NCI-H510A (cell line): ENCODE measurements at places on chromosomes 7 and 10.
A peak's percentile ranks its signal among the peaks of the same experiment; 100 is the strongest.

- DNase-seq, result no peak
Observed at GRCh38 chr10:116766837-116767634, 24.7 kb upstream of the HSPA12A start.

DNA sequence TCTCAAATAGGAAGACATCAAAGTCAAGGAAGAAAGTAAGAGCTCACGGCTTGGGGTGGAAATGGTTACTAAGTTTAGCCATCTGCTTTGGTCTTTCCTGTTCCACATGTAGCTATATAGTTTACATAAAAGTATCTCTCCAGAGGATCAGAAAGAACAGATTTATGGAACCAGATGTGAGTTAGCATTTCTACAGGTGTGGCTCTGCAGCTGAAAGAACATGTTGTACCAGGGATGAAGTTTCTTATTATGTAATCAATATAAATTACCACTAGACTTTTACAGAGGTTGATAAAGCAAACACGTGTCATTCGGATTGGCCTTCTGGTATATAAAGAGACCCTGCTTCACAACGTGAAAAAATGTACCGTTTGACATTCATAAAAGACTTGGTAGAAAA, 19.9 kb downstream of the CALD1 start:
- DNase-seq, result no peak

GRCh38 chr7:112584290-112584689, 103.5 kb downstream of the LSMEM1 start:
- no peak for DNase-seq

GRCh38 chr7:129740574-129741410, 129.3 kb downstream of the NRF1 start:
- DNase-seq, result no peak

GRCh38 chr7:133484086-133484485, 231.2 kb downstream of the EXOC4 start:
- DNase-seq, result no peak

GRCh38 chr10:58854811-58855210, 321.6 kb upstream of the PHYHIPL start:
- no peak for DNase-seq

GRCh38 chr10:132429281-132430230, 32.6 kb downstream of the PWWP2B start:
- peak; percentile 57 for DNase-seq

DNA sequence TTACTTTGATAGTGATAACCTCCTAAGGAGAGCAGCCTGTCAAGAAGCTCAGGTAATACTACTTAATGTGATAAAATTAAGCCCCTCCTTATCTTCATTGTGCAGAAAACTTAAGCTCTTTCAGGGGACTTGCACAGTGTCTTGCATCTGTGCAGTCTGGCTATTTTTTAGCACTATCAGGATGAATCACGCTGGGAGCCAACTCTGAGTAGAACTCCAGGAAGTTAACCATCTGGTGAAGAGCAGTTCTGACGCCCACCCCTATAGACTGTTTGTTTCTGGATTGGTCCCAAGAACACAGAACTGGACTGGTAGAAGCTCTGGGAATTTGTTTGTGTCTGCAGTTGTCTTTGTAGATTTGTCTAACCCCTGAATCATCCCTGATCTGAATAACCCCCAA, 41.9 kb downstream of the AGK start:
- no peak for DNase-seq

DNA sequence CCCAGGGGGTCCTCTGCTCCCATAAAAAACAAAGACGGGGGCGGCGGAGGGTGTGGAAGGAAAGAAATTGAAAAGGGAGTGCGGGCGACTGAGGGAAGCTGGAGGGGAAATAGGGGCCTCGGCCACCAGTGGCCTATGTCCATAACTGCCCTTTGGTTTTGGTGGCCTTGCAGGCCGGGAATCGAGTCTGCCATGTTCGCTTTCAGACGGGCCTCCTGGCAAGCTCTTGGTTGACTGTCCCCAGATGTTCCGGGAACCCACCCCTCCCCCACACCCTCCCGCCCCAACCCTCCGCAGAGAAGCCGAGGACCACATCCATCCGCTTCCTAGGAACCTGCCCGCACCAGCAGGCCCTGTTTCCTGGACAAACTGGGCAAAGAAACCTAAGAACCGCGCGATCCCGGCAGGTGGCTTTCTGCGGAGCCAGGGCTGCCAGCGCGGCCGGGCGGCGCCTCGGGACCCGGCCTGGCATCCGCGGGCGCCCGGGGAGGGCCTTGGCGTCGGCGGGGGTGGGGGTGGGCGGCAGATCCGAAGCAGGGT, 20.0 kb upstream of the GATA3 start:
- no peak for DNase-seq

DNA sequence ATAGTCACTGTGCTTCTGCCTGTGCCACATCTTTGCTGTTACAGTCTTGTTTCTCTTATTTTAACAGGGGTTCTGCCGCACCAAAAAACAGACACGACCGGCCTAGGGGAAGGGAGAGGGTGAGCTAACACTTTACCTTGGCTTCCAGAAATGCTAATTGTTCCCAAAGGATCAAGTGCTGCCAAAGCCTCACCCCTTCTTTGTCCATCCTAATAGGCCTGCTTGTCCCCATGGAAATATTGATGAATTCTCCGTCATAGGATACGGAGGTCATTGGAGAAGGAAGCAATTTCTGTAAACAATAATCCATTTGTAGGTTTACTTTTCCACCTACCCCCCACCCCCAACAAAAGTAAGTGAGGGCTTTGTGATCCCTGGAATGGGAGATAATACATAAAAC, 567.3 kb downstream of the KCNMA1 start:
- no peak for DNase-seq

DNA sequence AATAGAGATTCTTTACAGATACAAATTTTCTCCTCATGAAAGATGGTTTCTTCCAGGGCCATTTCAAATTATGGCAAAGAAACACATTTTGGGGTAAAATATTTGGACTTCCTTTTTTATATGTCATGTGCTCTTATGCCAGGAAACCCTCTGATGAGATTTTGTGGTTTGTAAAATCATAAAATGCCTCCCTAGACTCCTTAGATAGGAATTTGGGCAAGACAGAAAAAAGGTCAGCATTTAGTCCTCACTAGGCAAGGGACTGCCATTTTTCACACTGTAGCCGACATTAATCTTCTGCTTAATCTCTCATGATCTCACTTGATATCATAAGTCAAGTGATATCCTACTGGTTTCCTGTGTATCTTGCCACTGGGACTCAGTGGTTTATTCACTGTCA, 286.4 kb downstream of the ARHGAP12 start:
- no peak for DNase-seq

DNA sequence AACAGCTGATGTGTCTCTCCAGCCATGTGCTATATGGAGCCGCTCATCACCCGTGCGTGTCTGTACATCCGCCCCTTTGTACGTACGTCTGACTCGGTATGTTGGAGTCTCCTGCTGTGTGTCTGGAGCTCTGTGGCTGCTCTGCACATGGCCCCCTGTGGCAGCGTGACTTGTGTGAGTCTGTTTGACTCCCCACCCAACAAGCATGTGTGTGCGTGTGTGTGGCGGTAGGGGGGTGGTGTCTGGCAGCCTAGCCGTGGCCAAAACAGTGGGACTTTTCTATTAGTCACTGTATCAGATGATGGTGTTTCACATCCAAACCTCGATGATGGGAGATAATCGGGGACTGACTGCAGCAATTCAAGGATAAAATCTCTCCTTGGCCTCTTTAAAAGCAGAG, 94.1 kb downstream of the COL13A1 start:
- DNase-seq, result no peak

DNA sequence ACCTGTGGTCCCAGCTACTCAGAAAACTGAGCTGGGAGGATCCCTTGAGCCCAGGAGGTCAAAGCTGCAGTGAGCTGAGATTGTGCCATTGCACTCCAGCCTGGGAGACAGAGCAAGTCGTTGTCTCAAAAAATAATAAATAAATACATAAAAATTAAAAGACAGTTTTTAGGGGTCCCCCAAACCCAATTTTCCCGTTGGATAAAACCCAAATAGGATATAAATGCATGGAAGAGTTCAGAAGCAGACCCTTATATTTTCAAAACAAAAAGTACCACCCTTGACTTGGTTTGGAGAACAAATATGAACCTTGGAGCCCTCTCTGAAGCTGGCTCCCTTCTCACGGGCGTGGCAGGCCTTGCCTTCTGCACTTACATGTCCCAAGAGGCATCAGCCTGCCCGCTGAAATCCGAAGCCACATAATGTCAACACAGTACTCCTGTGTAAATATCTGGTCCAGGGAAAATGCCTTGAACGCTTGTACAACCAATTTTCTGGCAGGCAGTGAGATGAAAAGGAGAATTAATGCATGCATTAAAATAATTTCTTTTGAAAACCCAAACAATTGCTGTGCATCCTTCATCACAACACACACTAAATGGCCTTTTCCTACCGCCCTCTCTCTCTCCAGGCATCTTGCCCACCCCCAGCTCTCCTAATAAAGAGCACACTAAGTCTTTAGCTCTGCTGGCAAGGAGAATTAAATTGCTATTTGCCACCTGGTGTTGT, 46.4 kb upstream of the PARD3 start:
- peak; percentile 37 for DNase-seq

DNA sequence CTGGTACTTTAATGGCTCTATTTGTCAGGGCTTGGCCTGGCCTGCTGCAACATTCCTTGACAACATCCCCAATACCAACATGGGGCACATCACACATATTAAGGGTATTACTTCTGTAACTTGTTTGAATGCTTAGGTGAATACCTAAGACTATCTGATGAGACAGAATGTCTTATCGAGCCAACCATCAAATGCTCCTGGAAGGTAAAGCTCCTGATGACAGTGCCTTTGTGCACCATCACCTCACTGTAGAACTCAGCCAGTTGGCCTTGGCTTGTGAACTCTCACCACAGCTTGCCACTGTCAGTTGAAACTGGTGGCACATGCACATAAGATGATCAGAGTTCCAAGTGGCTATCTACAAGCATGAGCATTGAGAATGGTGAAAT, 3.7 kb upstream of the MYO1G start:
- DNase-seq, result no peak

DNA sequence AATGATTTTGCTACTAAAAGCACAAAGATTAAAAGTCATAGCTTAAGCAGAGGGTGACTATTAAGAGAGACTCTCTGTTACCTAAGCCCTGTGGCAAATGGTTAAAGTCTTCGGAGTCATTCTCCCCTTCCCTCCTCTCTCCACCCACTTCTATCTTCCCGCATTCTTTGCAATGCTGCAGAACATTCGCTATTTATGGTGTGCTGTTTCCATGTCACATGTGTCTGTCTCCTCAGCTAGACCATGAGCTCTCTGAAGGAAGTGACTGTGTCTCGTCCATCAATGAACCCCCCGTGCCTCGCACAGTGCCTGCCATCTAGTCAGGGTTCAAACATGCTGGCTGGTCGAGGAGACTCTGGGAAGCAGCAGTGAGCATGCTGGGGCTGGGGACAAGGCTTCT, 272.4 kb downstream of the USP6NL start:
- DNase-seq, result no peak

- peak; percentile 45 for DNase-seq
Observed at GRCh38 chr10:50567384-50567783, 56.4 kb downstream of the SGMS1 start.
